Activated CD8-positive, alpha-beta T cell treated with anti-CD3 and anti-CD28 coated beads, Interleukin-2, amount 10 ng/mL, durations not matched to agents 7 days and 5 days (primary cell): ENCODE measurements at places on chromosomes 4 and X. TPM values are rescaled to one million over a fixed set of nuclear protein-coding genes. Genes with fewer than 3 reads are reported as not detected.

The REPS2 gene
- not detected for total RNA-seq

- H3K4me1 ChIP-seq: no peaks in the 10 kb centered on the region
- no peak overlapping the region for H3K4me3 ChIP-seq
- H3K36me3 ChIP-seq: no peaks in the 10 kb centered on the region
- no peak overlapping the region for H3K27ac ChIP-seq
- peaks cover 2% of the 10 kb centered on the region for H3K27me3 ChIP-seq
Observed at GRCh38 chrX:107396783-107397182, 52.7 kb upstream of the FRMPD3 start.

The NSG1 gene
- total RNA-seq: 15.8 TPM

DNA sequence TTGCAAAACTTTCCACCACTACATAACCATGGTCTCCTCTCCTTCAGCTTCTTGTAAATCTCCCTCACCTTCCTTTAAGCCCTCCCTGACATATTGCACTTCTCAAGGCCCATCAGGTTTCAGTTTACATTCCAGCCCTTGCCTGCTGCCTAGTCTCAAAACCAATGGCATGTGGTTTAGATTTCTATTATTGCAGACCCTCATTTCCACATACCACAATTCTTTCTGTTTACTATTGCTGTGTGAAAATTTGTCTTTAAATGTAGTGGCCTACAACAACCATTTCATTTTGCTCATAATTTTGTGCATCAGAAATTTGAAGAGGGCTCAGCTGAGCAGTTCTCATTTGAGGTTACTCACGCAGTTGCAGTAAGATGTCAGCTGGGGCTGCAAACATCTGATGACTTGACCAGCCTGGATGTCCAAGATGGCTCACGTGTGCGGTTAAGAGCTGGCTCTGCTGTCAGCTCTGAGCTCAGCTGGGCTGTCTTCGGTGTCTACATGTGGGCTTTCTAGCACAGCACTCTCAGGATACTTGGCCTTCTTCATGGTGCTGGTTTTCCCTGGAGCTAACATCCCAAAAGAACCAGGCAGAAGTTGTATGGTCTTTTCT lies 29.9 kb upstream of the SOD3 start:
- DNase-seq: no peak
- H3K4me1 ChIP-seq: no peaks in the 10 kb centered on the region
- peaks cover 5% of the 10 kb centered on the region for H3K27me3 ChIP-seq
- H3K36me3 ChIP-seq: no peaks in the 10 kb centered on the region
- H3K4me3 ChIP-seq: no peak overlapping the region

DNA sequence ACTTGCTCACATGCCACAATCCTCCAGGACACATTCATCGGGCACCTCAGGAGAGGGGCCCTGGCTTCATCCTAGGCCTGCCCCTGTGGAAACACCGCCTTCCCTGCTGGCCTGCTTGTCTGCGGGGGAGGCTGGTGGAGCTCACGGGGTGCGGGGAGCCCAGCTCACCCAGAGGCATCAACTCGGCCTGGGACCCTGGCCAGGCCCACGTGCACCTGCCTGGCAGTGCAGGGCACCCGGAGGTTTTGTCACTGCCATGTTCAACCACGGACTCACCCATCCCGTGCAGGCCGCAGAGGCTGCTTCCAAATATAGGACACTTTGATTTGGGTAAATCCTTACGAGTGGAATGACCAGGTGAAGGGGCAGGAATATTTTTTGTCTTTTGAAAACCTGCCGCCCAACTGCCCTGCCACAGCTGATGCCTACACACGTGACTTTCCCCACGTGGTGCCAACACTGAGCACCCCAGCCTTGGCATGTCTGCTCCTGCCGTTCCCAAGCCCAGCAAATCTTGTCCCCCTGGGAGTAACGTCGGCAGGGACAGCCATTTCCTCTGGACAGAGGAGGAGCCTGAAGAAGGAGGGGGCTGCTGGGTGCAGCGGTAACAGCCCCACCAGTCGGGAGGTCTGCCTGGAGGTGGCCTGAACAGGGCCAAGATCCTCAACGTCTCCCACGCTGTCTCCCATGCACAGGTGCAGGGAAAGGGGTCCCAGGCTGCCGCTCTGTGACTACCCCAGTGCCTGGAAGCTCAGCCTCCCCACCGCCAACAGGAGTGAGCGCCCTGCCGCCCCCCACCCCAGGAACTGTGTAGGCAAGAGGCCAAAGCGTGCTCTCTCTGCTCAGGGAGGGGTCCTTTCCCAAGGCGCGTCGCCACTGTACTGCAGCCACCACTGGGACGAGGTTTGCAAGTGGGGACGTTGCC lies 8.5 kb downstream of the MXD4 start:
- DNase-seq: peak; percentile 14
- no peaks in the 10 kb centered on the region for H3K27me3 ChIP-seq
- H3K27ac ChIP-seq: no peak overlapping the region
- H3K36me3 ChIP-seq: no peaks in the 10 kb centered on the region

GRCh38 chr4:61918987-61919386 lies 718.9 kb downstream of the ADGRL3 start:
- H3K27me3 ChIP-seq: no peaks in the 10 kb centered on the region
- no peak for DNase-seq
- H3K4me3 ChIP-seq: no peak overlapping the region
- H3K36me3 ChIP-seq: no peaks in the 10 kb centered on the region

DNA sequence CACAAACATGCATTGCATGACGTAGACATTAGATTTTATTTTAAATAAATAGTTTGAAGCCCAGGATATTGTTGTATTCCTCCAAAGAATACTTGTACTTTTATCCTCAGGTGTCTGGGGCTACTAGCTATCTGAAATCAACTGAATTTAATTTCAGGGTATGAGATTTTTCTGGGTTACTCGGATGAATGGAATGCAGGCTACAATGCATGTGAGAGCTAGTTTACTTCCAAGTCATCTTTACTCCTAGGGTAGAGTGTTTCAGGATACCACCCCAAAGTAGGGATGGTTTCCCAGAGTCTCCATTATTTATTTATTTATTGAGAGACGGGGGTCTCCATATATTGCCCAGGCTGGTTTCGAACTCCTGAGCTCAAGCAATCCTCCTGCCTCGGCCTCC lies 66.4 kb downstream of the HPRT1 start:
- H3K4me1 ChIP-seq: peaks cover 8% of the 10 kb centered on the region
- no peak overlapping the region for H3K4me3 ChIP-seq
- no peak for DNase-seq
- H3K27ac ChIP-seq: no peak overlapping the region

The TADA2B gene
- total RNA-seq: 16.6 TPM

- H3K27me3 ChIP-seq: no peaks in the 10 kb centered on the region
- H3K27ac ChIP-seq: no peak overlapping the region
- no peaks in the 10 kb centered on the region for H3K36me3 ChIP-seq
- H3K4me3 ChIP-seq: no peak overlapping the region
- H3K4me1 ChIP-seq: no peaks in the 10 kb centered on the region
Observed at GRCh38 chrX:4173743-4174142, 460.3 kb upstream of the PRKX start.

DNA sequence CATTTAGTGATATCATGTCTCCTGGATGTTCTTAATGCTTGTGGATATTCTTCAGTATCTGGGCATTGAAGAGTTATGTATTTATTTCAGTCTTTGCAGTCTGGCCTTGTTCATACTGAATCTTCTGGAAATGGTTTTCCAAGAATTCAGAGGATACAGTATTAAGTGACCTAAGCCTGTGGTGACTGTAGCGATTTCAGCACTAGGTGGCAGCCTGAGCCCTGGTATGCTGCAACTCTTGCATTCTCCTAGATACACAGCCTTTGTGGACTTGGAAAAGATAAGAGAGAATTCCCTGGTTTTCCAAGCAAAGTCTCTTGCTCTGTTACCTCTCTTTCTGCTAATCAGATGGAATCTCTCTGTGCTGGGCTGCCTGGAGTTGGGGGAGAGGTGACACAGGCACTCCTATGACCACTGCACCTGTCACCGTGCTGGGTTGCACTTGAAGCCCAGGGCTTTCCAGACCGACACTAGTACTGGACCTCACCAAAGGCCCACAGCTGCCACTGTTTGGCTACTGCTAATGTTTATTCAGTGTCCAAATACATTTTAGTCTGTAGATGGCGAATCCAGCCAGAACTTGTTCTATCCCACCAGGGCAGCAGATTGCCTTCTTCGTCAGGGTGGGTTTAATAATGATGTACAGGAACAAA lies 19.3 kb upstream of the SPIN2A start:
- H3K36me3 ChIP-seq: no peaks in the 10 kb centered on the region
- no peak overlapping the region for H3K27ac ChIP-seq
- H3K27me3 ChIP-seq: no peaks in the 10 kb centered on the region

- DNase-seq: no peak
- no peak overlapping the region for H3K27ac ChIP-seq
- no peaks in the 10 kb centered on the region for H3K27me3 ChIP-seq
- H3K36me3 ChIP-seq: peaks cover 11% of the 10 kb centered on the region
- H3K4me1 ChIP-seq: no peaks in the 10 kb centered on the region
Observed at GRCh38 chr4:110107866-110108265, 90.5 kb downstream of the ELOVL6 start.
